RKO (cell line): ENCODE measurements at places on chromosomes 7 and 10.

DNA sequence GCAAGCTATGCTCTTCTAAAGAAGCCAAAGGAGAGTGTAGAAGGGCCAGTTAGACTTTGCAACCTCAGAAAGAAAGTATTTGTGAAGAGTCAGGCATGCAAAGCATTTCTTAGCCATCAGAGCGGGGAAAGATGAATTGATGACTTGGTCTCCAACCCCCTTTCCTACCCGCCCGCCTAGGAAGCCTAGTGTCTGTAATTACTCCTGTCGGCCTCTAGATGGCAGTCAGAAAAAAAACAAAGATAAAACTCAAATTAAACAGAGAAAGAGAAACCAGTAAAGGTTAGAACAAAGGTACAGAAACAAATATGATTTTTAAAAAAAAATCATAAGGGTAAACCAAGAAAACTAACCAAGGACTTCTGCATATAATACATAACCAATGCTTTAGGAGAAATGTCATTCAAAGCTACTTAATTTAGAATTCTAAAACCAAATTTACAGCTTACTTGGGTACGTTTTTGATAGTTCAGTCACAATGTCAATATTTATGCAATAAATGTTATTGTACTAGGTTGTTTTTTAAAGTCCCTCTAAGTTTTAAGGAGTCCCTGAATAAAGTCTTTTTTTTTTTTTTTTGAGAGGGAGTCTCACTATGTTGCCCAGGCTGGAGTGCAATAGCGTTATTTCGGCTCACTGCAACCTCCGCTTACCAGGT lies 97.6 kb downstream of the LYZL1 start:
- DNase-seq = peak; percentile 68

DNA sequence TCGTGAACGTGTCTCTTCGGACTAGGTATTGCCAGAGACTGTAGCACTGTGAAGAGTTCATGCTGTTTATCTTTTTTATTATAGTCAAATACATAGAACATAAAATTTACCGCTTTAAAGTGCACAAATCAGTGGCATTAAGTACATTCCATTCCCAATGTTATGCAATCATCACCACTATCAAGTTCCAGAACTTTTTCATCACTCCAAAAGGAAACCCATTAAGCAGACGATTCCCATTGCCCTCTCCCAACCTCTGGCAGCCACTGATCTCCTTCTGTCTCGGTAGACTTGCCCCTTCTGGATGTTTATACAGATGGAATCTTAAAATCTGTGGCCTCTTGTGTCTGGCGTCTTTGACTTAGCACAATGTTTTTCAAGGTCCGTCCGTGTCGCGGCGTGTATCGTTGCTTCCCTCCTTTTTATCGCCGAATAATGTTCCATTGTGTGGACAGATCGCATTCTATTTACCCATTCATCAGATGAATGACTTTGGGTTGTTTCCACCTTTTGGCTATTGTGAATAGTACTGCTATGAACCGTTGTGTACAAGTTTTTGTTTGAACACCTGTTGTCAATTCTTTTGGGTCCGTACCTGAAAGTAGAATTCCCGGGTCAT lies 2.7 kb downstream of the PROSER2 start:
- DNase-seq = no peak

DNA sequence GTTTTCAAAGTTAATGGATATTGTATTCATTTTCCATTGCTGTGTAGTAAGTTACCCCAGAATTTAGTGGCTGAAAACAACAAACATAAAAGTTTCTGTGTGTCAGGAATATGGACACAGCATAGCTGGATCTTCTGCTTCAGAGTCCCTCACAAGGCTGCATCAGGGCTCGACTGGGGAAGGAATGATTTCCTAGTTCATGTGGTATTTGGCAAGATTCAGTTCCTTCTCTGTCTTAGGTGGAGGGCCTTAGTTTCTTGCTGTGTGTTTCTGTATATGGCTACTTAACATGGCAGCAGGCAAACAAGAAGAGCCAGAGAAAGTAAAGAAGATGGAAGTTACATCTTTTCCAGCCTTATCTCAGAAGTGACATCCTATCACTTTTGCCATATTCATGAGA lies 51.1 kb downstream of the TPST1 start:
- DNase-seq = no peak

- no peak for DNase-seq
These were observed 7.3 kb downstream of the GTPBP4 start for GRCh38 chr10:995559-995926.

DNA sequence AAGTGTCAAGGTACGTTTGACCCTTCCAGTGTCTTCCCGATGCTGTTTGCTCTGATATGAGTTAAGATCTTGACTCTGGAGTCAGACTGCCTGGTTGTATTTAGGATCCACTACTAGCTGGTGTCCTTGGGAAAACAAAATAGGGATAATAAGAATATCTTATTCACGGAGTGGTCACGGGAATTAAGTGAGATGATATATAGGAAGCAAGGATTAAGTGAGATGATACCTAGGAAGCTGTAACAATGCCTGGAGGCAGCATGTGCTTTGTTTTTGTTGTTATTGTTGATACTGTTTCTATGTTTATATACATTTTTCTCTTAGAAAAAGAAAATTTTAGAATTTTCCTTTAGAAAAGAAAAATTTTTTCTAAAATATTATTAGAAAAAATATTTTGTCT lies 87.0 kb downstream of the LYZL1 start:
- no peak for DNase-seq

DNA sequence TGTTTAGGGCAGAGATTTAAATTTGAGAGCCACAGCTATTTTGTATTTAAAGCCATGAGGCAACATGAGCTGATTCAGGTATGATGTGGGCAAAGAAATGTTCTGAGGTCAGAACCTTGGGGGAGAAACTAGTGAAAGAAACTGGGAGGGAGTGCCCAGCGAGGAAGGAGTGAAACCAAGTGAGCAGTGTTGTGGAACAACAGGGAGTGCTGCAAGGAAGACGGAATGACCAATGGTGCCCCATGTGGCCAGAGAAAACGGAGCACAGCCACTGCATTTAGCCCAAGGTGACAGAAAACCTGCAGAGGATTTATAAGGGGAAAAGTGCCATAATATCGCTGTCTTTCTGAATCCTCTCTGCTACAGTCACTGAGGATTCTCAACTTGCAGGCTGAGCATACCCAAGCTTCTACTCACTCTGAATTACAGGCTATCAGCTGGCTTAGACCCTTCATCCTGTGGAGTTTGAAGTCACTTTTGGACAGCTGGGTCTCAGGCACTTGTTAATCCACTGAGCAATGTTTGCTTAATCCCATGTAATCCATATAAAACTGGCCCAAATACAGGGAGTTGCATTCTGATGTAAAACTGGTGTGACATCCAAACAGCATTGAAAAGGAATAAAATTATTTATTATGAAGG lies 777.3 kb downstream of the CCSER2 start:
- DNase-seq = peak; percentile 3

- no peak for DNase-seq
These were observed 105.0 kb downstream of the KMT2C start for GRCh38 chr7:152330827-152331226.

- DNase-seq = no peak
These were observed 1235.0 kb upstream of the SORCS1 start for GRCh38 chr10:108399465-108399864.

DNA sequence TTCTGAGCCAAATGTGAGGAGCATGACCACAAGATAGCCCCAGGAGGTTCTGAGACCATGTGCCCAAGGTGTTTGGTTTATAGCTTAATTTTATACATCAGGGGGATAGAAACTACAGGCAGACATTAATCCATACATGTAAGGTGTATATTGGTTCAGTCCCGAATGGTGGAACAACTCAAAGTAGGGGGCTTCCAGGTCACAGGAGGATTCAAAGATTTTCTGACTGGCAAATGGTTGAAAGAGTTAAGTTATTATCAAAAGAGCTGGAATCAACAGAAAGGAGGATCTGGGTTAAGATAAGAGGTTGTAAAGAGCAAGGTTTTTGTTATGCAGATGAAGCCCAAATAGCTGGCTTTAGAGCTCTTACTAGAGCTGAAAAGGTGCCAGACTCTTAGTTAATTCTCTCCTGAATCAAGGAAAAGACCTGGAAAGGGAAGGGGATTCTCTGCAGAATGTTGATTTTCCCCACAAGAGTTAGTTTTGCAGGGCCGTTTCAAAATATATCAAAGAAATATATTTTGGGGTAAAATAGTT lies 640.0 kb downstream of the IPMK start:
- no peak for DNase-seq

- no peak for DNase-seq
These were observed 49.6 kb downstream of the SYPL1 start for GRCh38 chr7:106062521-106062931.

GRCh38 chr10:11280187-11280932 lies 262.7 kb downstream of the CELF2 start:
- DNase-seq = no peak
